ENCODE measurements at places on chromosomes 6 and 20.

GRCh38 chr6:39642270-39642669 lies 82.9 kb downstream of the KIF6 start:
- DNase-seq = no peak

DNA sequence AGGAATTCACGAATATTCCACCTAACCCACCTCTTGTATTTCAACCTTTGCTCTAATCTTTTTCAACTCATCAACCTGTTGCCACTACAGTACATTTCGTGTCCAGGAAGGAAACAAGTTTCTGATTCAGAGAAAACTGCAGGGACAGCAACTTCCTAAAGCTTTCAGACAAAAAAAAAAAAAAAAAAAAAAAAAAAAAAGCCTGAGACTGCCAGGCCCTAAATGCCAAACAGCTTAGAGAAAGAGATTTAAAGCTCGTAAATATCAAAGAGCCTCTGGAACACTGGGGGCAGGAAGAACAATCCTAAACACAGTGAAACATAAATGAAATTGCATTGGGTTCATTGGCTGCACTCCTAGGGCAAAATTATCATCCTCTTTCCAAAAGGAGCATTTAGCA lies 411.2 kb upstream of the SPTLC3 start:
- no peak for DNase-seq

DNA sequence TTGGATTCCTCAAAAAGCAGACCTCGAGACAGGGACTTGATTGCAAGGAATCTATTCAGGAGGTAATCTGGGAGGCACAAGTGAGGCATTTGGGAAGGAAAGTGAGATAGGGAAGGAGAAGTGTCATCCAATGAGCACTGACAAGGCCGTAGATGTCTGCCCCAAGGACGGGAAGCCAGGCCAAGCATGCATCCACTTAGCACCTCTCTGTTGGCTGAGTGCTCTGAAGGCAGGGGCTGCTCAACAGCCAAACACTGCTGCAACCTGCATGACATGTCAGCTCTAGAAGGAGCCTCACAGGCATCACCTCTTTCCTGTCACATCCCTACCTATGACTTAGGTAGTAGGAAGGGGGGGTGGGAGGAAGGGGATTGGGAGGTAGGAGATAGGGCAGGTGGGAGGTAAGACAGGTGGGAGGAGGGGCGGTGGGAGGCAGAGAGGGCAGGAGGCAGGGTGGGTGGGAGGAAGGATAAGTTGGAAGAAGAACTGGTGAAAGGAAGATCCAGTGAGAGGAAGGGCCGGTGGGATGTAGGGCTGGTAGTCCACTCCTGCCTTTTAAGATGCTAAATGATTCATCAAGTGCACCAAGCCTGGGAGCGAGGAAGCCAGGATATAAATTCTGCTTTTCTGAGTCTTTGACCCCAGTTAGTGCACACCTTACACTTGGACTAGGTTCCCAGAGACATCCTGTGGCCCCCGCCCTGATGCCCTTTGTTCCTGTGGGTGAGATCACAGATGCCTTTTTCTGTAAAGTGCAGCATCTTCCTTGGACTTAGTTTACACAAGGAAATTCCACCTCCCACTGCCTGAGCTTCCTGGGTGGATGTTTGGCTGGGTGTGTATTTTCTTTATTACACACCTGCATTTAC lies 83.8 kb upstream of the NXT1 start:
- DNase-seq = no peak

- DNase-seq = no peak
These were observed 13.1 kb upstream of the SAYSD1 start for GRCh38 chr6:39128106-39128505.

- DNase-seq = no peak
These were observed 79.7 kb upstream of the FYN start for GRCh38 chr6:111952821-111953540.

DNA sequence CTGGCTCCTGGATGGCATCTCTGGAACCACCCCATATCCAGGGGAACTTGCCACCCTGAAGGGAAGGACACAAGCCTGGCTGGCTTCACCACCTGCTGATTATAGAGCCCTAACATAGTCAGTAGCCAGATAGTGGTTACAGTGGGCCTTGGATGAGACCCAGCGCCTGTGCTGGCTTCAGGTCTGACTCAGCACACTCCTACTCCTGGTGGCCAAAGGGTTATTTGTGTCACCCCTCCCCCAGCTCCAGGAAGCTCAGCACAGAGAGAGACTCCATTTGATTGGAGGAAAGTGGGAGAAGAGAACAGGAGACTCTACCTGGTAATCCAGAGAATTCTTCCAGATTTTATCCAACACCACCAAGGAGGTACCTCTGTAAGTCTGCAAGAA lies 12.8 kb downstream of the SNX14 start:
- DNase-seq = no peak

- DNase-seq = peak; percentile 31
These were observed 90.5 kb downstream of the GRM4 start for GRCh38 chr6:34055223-34055933.

GRCh38 chr6:126516411-126516810 lies 176.5 kb downstream of the CENPW start:
- DNase-seq = no peak

- no peak for DNase-seq
These were observed 53.3 kb upstream of the DACT2 start for GRCh38 chr6:168372889-168373288.

DNA sequence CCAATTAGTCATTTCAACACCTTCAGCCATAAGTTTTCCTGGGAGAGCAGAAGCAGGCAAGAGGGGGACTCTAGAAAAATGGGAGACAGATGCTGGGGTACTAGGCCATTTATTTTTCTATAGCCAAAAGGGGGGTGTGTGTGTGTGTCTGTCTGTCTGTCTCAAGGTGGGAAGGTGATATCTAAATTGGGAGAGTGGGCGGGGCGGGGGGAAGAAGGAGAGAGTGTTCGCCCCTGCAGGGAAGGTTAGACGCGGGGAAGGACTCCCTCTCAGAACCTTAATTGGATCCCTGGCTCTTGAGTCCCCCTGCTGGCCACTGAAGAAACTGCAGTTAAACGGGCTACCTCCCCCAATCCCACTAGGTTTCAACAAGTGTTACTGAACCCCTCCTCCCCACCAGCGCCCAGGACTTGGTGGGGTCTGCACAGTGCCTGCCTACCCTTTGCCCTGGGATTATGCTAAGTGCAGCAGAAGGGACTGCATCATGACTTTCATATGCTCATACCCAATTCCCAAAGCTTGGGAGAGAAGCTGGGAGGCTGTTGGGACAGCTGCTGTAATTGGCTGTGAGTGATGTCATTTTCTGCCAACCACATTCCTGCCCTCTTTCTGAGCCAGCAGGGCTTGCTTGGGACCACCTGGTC lies 45.8 kb downstream of the FOXP4 start:
- peak; percentile 68 for DNase-seq
